HCT116 (cell line): ENCODE measurements at places on chromosomes 4 and X. TPM values are rescaled to one million over a fixed set of nuclear protein-coding genes. Genes with fewer than 3 reads are reported as not detected.
A peak's percentile ranks its signal among the peaks of the same experiment; 100 is the strongest.

Gene MAGEB10
- total RNA-seq = not detected

Gene ADGRG2
- not detected for total RNA-seq

Gene CCDC160
- not detected for total RNA-seq

Gene FAM47E
- total RNA-seq = 0.91 TPM

Gene HSFX4
- not detected for total RNA-seq

Gene REST
- 42.6 TPM for total RNA-seq

DNA sequence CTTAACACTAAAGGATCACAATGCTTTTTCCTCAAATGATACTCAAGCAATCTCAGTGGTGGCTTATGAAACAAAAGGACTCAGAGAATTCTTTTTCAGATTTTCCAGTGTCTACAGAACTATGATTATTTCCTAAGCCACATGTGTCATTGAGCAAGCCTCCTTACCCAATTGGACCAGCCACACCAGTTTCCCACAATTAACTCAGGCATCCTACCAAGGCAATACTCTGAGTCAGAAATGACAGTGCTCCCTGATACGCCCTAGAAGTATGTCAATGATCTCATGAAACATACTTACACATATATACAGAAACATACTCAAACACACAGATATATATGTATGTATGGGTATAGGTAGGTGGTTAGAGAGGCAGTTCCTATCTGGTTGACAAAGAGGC is 4.8 kb downstream of the ADAMTS3 start:
- no peak for DNase-seq

- no peak for DNase-seq
Measured at GRCh38 chr4:177384856-177385397, 57.3 kb downstream of the AGA start.

DNA sequence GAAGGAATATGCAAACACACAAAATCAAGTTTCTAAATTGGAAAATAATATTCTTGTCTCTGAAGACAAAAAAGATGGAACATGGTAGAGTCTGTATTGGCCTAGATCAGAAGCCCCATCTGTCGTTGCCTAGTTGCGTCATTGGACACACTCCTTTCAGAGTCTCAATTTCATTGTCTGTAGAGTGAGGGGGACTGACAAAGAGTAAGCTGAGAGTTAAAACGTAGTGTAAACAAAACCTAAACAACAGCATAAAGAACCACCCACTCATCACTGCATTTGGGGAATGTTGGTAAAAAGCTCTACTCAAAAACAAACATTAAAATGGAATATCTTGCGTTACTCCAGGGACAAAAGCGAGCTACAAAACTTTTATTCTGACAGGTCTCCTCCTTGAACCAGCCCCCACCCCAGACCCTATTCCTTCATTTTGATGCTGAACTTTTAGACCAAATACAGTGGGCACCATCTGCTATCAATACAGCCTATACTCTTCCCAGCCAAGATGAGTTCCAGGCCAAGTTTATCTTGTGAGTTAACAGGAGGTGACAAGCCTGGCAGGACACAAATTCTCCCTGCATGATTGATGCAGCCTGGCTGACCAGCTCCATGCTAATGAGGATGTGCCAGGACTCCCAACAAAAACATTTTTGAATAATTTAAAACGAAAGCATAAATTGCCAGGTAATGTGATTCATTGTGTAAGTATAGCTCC is 125.2 kb downstream of the COL25A1 start:
- DNase-seq = no peak

DNA sequence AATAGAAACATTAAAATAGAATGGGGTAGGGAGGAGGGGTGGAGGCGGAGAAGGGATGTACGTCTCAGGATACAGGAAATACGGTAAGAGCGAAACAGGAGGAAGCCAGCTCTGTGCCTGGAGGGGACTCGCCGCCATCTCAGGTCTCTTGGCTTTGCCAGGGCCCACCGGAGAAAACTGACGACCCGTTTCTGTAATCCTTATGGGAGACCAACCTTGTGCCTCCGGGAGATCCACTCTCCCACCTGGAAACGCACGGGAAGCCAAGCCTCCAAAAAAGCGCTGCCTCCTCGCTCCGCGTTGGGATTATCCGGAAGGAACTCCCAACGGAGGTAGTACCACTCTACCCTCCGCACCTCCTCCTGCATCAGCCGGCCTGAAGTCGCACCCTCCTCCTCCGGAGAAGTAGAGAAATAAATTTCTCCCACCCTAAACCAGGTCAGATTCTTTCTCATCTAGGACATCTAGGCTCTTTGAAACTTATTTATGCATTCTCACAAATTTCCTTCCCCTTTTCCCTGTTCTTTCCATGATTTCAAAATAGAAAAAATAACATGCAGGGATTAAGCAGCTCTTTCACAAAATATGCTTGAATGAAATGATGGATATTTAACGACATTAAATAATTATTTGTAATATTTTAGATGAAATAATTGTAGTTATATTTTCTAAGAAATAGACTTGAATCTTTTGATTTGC is at the start of gene NBDY:
Gene NBDY (plus strand): TSS at position 92 of the 699 bp plus-strand sequence. CDS start 111 bp downstream, at position 203.
- DNase-seq = no peak

DNA sequence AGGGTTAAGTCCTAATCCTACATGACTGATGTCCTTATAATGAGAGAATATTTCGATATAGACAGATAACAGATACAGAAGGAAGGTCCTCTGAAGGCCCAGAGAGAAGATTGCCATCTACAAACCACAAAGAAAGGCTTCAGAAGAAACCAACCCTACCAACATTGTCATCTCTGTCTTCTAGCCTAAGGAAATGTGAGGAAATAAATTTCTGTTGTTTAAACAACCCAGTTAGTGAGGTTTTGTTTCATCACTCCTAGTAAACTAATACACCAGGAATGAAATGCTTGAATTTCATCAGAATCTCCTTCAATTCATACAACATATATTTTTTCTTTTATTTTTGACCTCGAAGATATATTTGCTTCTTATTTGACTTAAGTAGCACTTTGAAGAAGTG is 1527.8 kb downstream of the STIM2 start:
- DNase-seq = no peak

DNA sequence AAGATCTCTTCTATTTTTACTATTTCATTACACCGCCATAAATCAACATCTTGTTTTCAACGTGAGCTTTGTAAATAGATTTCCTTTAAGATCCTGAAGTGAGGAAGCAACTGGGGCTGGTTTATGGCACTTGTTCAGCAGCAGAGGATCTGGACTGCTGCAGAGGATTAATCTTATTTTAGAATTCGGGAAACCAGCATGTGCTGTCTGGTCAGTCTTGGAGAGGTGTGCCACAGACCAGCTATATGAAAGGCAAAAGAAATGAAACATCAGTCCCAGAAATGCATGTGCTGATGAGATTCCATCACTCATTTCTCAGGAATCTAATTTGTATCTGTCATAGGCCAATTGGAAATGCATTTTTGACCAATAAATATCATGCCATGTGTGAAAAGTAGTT is 23.4 kb downstream of the PRDM8 start:
- no peak for DNase-seq

GRCh38 chr4:16717266-16717970 is 181.0 kb downstream of the LDB2 start:
- DNase-seq = no peak

DNA sequence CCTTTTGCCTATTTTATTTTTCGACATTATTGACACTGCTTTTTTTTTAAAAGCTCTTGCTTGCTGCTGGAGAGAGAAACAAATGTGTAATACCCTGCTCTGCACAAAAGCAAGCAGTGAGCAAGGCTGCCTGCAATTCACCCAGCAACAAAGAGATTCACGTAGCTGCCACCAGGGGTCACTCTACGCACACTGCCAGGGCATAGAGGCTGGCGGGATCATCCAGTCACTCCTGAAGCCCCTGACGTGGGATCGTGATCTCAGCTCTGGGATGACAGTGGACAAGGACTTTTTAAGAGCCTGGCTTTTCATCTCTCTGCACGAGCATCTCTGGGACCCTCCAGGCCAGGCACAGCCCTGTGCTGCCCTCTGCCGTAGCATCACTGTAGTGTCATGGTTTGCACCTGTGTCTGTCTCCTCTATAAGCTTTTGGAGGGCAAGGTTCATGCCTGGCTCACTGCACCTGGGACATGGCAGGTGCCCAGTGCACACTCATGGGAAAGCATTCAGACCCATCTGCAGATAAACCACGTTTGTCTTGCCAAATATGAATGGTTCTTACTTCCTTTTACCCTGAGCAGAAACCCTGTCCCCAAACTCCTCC is 19.8 kb downstream of the C4orf50 start:
- peak; percentile 45 for DNase-seq

- no peak for DNase-seq
Measured at GRCh38 chr4:84362896-84363655, 136.0 kb downstream of the NKX6-1 start.

DNA sequence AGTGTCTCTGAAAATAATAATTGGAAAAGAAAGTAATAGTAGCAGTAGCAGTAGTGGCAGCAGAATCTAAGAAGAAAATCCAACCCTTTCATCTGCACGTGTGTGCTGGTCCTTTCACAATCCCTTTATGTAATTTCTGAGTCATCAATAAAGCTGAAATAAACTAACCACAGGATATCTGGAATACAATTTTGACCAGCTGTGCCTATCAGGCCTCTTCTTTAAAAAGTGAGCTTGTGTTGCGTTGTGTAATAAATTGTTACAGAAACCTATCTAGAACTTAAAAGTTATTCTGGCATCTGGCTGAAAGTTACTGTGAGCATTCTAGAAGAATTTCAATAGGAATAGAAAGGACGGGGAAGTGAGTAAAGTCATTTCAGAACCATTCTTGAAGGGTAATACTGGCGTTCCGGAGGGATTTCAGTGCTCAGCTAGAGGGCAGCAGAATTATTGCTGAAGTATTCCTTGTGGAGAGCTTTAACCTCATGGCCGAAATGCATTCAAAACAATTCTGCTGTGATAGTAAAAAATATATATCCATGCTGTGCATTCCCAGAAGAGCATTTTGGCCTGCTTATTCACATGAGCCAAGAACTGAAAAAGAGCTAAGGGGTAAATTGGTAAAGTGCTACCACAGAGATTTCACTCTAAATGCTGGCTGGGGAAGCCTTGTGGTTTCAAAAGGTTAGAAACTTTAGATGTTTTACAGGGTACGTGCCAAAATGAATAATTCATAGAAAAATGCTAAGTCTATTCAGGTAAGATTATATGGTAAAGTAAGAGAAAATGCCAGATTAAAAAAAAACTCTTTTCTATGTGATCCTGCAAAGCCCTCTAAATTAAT is 260.6 kb downstream of the NKX6-1 start:
- no peak for DNase-seq

DNA sequence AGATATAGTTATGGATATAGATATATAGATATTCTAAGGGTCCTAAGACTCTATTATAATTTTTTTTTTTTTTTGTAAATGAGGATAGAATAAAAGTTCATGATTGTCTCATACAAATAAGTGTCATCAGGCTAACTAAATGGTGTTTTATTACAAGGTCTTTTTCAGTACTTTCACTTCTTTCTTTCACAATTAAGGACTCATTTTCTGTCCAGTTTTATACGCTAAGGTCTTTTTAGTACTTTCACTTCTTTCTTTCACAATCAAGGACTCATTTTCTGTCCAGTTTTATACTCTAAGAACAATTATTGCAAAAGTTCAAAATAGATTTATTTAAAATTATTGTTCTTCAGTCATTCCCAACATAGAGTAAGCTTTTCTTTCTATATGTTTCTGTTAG is 32.7 kb downstream of the RUFY3 start:
- DNase-seq = no peak

DNA sequence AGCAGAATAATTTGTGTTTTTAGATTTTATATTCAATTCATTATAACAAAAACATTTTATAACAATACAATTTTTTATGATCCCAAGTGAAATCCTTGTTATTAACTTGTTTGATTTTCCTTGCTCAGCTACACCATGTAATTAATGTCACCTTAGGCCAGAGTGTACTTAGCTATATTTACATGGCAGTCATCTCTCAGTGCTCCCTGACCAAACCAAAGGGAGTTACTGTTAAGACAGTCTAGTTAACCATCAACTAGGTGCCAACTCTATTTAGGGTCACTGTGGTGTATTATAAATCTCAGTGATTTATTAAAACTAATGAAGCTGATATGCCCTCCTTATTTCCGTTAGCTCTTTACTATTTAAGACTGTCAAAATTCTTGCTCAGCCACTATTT is 44.4 kb downstream of the CCDC158 start:
- DNase-seq = no peak

- peak; percentile 35 for DNase-seq
Measured at GRCh38 chr4:67885762-67886161, 2.0 kb upstream of the TMPRSS11D start.

DNA sequence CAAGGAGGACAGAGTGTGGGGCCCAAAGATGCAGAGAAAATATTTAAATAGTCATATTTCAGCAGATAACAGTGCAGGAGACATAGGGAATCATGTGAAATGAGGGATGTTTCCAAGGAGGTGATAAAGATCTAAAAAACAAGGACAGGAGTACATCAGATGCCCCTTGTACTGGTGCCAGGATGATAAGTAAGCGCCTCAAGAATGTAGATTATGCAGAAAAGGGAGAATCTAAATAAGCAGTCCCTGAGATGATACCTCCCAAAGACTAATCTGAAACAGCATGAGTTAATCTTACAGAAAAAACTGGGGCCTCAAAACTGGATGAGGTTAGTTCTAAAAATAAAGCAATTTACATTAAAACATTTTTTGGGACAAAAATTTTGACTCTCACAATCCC is 136.1 kb upstream of the WDFY3 start:
- no peak for DNase-seq

DNA sequence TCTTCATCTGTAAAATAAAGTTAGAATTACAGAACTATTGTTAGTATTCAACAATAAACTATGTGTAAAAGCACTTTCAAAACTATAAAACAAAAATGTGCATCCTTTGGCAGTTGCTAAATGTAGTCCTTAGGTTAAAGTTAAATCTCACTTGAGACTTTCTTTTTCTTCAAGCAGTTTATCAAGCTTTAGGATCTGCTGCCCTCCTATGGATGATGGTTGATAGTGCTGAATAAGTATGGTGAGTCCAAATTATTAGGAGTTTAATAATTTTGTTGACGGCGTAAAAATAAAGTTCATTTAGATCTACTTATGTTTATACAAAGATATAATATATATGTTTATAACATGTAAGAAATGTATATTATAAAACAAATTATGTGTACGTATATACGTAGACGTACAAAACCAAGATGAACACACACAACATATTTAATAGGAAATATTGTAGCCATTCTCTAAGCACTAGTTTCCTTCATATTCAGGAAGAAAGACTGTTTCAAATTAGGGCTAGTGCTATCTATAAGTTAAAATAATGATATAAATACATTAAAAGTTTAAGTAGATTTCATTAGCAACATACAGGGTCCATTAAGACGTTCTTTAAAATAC is 22.3 kb downstream of the UGT2A2 start:
- DNase-seq = peak; percentile 47

- peak; percentile 21 for DNase-seq
Measured at GRCh38 chr4:160180211-160180610, 1077.3 kb downstream of the RAPGEF2 start.
